Mesenchymal stem cell (in vitro differentiated cells and primary cell): ENCODE measurements at places on chromosomes 12 and 14.
A peak's percentile ranks its signal among the peaks of the same experiment; 100 is the strongest.

DNA sequence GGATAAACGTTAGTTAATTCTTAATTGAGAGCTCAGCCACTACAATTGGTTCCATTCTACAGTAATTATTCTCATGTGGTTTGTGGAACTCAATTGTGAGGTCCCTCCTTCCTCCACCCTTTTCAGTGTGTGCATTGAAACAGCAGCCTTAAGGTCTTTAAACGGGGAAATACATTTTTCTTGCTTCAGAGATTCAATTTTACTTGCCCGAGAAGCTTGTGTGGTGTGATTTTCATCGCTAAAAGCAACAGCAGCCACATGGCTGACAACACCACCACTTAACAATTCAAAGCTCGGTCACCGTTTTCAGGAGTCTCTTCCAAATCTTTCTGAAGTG lies 733 bp upstream of the PPFIBP1 start:
- DNase-seq = no peak

DNA sequence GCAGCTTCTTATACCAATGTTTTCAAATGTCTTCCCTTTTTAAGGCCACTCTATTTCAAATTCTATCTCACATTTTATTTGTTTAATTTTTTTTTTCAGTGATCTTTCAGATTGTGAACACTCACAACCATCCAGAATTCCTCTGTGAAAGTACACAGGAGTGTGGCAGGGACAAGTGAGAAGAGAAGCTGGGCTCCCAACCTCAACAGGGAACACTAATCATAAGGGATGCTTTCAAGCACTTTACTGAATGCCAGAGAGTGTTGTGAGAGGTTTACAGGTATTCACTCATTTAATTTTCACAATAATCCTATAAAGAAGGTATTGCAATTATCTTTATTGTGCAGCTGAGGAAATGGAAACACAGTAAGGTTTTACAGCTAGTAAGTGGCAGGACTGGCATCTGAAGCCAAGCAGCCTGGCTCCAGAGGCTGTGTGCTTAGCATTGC lies 60.1 kb upstream of the PYGL start:
- DNase-seq = no peak

DNA sequence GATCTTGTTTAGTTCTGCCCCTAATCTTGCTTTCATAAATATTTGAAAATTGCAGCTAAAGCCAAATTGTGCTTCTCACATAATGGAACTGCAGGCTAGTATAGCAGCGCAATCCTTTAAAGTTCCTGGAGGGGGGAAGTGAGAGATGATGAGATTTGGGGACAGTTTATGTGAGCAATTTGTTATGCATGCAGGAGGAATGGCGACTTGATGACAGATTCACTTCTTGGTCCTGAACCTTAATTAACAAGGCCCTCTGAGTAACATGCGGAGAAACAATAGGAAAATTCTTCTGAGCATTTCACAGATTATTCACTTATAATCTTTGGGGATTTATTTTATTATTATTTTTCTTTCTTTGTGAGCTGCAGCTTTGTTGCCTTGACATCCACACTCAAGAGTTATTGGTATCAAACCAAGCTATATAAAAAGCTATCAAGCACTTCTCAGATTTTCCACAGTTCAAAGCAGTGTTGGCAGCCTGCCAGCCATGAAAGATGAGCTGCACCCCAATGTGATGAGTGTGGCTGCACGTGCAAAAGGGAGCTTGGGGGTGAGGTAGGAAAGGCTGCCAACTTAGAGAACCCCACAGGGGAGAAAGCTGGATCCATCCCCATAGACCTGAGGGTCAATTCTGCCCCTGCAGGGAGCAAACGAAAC lies 1662.2 kb upstream of the FLRT2 start:
- no peak for DNase-seq

- DNase-seq = no peak
Observed at GRCh38 chr14:101454229-101454628, 107.1 kb upstream of the DIO3 start.

DNA sequence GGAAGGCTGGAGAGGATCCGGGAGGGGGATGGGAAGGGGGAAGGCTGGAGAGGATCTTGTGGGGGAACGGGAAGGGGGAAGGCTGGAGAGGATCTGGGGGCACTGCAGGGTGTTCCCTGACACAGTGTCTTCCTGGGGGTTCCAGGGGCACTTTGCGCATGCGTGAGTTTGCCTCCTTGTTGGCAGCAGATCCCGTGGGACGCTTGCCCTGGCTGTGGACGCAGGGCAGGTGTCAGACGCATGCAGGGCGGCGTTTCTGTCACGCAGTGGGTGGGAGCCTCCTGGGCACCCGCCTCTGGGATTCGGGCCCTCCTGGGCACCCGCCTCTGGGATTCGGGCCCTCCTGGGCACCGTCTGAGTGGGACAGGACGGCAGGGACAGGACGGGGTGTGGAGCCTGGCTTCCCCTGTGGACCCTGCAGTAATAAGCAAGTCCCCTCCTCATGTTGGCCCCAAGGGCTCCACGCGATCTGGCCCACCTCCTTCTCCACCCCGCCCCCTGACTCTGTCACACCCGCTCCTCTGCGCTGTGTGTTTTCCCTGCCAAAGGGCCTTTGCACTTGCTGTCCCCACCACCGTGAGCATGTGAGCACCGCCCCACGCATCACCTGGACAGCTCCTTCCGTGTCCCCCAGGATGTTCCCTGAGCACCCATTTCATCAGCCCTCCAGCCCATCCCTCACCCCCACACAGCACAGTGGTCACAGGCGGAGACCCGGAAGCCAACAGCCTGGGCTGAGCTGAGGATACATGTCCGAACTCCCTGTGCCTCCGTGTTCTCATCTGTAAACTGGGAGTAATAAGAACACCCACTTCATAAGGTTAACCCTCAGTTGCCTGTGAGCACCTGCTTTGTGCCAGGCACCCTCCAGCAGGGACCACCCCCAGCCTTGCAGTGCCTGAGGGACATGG lies 4.4 kb downstream of the MMP17 start:
- DNase-seq = no peak

DNA sequence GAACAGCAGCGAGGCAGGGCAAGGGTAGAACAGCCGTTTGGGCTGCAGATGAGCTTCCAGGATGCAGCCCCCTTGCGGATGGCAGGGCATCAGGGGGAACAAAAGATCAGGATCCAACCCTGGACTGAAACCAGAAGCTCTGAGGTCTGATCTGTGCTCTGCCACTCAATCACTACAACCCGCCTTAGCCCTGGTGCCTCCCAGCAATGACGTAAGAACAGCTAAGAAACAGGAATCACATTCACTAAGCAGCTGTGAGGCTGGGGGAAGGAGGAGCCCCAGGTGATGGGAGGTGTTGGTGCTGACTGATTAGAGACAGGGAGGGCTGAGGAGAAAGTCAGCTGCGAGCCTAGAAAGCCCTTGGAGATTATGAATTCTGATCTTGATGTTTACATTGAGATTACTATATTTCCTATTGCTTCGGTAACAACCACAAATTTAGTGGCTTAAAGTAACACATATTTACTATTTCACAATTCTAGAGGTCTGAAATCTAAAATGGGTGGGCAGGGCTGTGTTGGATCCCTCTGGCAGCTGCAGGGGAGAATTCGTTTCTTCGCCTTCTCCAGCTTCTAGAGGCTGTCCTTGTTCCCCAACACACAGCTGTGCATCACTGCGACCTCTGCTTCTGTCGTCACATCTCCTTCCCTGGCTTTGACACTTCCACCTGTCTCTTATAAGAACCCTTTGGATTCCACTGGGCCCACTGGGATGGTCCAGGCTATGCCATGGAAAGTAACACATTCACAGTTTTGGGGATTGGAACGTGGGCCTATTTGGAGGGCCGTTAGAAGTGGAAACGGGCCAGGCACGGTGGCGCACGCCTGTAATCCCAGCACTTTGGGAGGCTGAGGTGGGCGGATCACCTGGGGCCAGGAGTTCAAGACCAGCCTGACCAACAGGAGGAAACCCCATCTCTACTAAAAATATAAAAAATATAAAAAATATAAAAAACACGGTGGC lies 6.1 kb upstream of the CD9 start:
- DNase-seq = peak; percentile 44

DNA sequence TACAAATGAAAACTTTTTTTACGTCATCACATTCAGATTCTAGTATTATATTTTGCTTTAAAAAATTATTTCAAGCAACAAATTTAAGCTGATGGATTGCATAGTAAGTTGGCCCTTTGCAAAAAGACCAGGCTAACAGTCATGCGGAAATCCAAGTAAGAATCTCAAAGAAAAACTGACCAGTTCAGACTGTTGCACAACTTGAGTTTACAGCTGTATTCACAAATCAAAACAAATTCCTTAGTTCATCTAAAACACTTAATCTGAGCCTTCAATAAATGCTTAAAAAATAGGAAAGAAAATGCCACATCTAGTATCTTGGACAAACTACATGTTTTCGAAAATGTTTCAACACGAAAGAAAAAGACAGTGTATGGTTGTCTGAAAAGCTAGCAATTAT lies 847 bp downstream of the CCDC59 start:
- DNase-seq = peak; percentile 20

DNA sequence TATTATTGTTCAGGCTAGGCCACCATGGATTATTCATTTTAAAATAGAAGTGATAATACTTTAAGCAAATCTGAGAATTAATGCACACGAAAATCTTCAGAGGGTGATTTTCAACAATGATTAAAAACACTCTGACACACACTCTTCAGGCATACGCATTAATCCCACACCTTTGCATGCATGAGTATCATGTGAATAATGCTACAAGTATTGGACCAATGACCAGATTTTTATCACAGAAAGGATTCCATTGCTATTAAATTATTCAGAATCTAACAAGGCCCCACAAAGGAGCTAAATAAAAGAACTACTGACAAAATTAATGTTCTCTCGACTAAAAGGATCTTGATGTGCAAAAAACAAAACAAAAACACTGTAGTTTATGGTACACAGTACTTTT lies 11.1 kb downstream of the EPS8 start:
- DNase-seq = no peak

DNA sequence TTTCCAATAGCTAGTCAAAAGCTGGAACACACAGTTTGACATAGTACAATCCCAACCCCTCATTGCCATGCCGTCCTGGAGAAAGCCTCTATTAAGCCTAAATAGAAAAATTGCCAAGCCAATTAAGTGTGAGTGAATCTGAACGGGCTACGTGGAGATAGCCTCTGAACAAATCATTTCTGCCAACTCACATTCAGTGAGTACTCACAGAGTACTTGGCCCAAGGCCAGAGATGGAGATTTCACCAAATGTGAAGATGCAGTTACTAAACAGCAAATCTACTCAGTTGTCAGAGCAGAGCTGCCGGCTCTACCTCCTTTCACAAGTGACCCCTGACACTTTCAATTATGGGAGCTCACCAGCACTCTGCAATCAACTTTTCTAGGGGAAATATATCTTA lies 350.0 kb downstream of the GALC start:
- DNase-seq = peak; percentile 20

- DNase-seq = no peak
Observed at GRCh38 chr12:49873361-49873934, 30.3 kb downstream of the FAIM2 start.

DNA sequence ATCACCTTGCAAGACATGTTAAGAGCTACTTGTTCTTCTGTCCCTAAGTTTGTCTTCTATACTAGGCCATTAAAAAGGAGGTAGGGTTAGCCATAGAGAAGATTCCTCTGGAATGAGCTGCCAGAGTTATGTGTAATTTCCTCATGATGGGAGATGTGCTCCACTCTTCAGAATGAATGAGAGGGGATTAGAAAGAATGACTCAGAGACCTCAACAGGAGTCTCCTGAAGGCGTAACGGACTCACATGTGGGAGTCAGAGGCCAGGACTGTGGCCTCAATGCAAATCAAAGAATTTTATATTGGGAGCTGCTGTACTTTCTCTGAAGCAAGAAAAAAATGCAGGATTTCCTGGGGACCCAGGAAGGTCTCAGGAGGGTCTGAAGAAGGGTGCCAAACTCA lies 87.8 kb upstream of the ATXN7L3B start:
- peak; percentile 85 for DNase-seq

DNA sequence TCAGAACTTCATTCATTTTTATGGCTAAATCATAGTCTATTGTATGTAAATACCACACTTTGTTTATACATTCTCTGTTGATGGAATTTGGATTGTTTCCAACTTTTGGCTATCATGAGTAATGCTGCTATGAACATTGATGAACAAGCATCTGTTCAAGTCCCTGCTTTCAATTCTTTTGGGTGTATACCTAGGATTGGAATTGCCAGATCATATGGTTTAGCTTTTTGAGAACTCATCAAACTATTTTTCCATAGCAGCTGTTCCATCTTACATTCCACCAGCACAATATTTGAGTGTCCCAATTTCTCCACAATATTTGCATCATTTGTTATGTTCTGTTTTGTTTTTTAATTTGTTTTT lies 52.3 kb upstream of the CCND2 start:
- no peak for DNase-seq

DNA sequence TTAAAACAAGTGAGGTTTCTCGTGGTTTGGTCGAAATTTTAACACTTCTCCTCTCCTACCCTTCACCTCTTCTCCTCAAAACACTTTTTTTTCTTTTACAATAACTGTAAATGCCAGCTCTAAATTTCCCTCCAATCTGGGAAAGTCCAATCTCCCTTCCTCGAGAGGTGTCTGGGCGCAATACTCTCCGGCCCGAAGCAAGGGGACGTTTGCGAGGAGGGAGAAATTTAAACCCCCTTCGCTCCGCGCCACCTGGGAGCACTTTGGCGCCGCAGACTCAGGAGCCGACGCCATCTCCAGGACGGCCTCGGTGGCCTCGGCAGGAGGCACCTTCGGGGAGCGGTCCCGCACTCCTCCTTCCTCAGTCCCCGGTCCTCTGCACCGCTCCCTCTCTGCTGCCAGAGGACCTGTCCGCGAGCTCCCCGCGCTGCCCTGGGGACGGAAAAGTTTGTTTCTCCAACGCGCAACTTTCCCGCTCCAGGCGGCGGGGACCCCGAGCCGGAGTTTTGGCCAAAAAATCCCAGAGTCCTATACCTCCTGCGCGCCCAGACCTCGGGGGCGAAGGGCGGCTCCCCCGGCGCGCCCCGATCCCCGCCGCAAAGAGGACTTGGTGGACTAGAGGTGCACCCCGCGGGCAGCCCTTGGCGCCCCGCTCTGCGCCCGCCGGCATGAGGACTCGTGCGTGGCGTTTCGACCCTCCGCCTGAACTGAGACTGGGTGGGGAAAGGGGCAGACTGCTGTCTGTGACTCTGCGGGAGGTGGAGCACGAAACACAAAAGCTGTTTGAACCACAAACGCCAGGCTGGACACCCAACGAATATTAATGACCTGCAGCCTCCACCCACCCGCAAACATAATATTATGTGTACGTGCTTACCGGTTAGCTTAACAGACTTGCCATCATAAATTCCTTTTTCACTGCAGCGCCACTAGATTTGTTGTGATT lies 95.2 kb upstream of the HMGA2 start:
- DNase-seq = peak; percentile 46

DNA sequence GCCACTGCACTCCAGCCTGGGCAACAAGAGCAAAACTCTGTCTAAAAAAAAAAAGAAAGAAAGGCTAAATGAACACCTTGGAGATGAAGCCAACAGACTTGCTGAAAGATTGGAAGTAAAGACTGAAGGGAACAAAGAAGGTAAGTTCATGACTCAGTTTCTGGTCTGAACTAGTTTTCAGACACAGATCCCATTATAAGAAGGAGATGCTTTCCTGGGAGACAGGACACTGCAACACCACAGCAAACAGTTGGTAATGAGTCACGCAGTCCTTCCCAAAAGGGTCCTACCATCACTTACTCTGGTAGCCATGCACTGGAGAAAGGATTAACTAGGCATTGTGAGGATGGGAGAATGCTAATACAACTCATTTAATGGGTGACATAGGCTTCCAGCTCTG lies 97.2 kb downstream of the SSPN start:
- DNase-seq = no peak
